HTR-8/SVneo (cell line): ENCODE measurements at places on chromosomes 11 and 22.
A peak's percentile ranks its signal among the peaks of the same experiment; 100 is the strongest.

DNA sequence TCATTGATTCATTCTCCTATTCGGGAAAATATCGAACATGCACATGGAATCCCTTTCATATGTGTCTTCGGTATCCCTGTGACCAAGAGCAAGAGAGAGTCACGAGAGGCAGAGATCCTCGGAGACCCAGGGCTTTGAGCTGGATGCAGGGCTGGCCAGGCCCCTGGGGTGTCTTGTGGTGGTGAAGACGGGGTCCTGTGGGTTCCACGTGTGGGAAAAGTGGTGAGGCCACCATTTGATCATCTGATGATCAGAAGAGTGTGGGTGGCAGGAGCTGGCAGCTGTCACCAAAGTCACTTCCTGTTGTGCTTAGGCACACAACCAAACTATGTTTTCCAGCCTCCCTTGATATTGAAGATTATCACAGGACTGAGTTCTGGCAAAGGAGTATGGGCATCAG is 94.0 kb downstream of the BRD1 start:
- DNase-seq = no peak

GRCh38 chr22:49660794-49661781 is 166.6 kb downstream of the BRD1 start:
- no peak for DNase-seq

DNA sequence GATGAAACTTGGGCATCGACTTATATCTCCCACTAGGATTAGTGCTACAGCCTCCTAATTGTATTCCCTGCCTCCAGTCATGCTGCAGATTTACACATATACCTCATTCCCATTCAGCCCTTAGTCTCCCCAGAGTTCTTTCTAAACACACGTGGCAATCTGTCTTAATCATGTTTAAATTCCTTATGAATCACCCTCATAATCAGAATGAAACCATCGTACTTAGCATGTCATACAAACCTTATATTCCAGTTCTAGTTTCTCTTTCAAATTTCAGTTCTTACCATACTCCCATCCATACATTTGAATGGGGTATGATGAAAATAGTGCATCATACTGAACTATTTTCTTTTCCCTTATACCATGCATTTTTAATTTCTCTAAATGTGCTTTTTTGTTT is 6.0 kb upstream of the OR10A2 start:
- no peak for DNase-seq

- DNase-seq = no peak
These were observed 187.5 kb downstream of the SHANK2 start for GRCh38 chr11:71064702-71065515.

- no peak for DNase-seq
These were observed 2.6 kb downstream of the KRTAP5-5 start for GRCh38 chr11:1632053-1632714.

GRCh38 chr22:36156119-36156514 is 4.4 kb downstream of the APOL3 start:
- DNase-seq = no peak

- DNase-seq = no peak
These were observed 863.8 kb downstream of the KCNA4 start for GRCh38 chr11:29153078-29153477.

GRCh38 chr22:39388261-39389011 is 11.1 kb upstream of the TAB1 start:
- peak; percentile 97 for DNase-seq

GRCh38 chr11:60389279-60389910 is 6.9 kb upstream of the MS4A14 start:
- no peak for DNase-seq

- no peak for DNase-seq
These were observed 324.6 kb upstream of the MTNR1B start for GRCh38 chr11:92644595-92645445.

GRCh38 chr11:24587635-24588034 is 90.8 kb downstream of the LUZP2 start:
- no peak for DNase-seq

GRCh38 chr11:108019870-108020540 is 11.3 kb downstream of the CUL5 start:
- DNase-seq = no peak

GRCh38 chr11:11440144-11440543 is 87.1 kb upstream of the CSNK2A3 start:
- no peak for DNase-seq

DNA sequence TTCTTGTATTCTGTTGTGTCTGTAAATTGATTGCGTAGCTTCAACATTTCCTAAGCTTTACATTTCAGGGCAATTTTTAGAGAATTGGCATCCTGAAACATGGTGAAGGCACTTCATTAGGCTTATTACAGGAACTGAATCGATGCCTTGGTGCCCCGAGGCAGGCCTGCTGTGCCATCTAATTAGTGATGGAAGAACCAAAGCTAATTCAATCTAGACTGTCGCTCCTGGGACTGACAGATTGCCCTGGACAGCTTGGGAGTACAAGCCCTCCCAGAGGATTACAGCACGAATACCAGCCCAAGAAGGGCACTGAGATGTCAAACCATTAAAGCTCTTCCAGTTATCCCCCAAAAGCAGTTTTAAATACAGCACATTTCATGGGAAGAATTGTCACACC is 243.2 kb upstream of the ZC3H12C start:
- DNase-seq = no peak

DNA sequence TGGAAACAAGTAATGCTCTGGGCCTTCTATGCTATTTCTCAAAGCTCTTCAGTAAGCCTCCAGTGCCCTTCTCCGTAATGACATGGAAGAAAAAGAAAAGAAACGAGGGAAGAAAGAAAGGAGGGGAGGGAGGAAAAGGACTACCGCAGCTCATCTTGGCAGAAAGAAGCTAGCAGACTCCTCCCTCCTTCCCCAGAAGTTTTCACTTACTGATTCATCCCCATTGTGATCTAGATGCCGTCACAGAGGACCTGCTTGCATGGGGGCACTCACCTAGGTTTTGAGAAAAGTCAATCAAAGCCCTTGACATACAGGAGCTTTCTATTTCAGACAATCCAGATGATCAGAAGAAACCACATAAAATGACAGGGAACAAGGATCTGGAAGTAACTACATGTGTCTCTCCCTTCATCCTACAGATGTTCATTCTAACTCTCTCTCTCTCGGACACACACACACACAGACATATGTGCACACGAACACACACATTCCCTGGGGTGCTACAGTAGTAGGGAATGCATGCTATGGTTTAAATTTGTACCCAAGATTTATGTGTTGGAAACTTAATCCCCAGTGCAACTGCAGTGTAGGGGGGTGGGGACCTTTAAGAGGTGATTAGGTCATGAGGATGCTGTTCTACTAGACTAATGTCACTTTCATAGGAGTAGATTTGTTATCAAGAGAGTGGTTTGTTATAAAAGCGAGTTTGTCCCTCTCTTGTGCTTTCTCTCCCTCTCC is 37.6 kb upstream of the RCN1 start:
- no peak for DNase-seq

DNA sequence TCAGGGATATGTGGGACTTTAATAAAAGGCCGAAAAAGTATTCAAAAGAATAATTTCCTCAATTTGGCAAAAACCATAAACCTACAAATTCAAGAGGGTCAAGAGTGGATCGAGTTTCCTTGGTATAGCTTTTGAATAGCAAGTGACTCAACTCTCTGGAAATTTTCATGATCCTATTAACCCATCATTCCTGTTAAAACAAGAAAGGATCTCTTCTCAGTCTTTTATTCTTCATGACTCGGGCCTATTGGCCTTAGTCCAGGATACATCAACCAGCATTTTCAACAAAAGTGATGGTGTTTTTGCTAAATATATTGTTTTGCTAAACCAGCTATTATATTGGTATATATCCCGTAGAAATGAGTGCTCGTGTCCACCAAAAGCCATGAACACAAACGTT is 110.3 kb downstream of the ATXN10 start:
- DNase-seq = no peak

DNA sequence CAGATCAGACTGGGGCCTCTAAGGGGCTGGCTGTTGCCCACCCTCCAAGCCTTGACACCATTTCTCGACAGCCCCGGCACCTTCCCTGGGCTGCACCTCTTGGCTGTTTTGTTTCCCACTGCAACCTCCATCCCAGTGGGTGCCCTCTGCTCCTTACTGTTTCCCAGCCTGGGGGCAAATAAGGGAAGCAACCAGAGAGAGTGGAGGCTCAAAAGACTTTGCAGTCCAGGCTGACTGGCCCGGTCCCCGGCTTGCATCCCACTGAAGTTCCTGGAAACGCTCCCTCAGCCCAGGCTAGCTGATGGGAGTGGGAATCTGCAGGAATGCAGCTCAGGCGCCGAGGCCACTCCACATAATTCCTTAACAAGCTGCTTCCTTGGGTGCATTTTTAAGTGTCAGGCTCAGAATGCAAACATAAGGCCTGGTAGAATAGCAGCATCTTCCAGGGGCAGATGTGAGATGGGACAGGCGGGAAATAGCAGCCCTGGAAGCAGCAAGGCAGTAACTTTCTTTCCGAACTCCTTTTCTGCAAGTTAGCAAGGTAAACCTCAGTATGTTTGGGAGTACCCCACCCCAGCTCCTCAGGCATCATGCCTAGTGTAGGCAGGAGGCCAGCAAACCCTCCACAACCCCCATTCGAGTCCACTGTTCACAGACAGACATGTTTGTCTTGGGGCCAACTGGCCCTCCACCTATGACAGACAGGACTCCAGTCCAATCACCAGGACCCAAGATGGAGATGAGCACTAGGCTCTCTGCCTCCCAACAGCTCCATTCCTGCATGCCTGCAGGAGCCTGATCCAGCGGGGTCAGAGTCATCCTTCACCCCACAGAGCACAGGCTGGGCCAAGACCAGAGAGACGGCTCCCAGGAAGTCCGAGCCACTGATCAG is 39.3 kb downstream of the RPL27A start:
- DNase-seq = no peak

GRCh38 chr22:36100134-36100824 is 60.3 kb downstream of the APOL3 start:
- no peak for DNase-seq

DNA sequence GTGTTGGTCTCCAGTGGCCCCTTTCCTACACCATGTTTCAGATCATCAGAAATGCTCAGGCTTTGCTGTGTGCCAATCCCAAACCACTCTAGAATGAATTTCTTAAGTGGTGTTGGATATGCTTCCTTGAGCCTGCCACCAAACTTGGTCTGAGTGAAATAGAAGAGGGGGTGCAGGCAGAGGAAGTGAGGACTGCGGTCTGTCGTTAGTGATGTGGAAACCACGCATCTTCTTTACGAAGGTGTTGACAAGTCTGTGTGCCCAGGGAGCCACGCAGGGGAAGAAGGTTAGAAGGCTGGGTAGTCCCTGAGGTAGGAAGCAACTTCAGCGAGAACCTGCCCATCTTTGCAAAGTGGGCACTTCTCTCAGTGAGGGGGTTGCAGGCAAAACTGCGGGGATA is 187.4 kb upstream of the NAV2 start:
- DNase-seq = no peak

- DNase-seq = no peak
These were observed 48.4 kb upstream of the MUC15 start for GRCh38 chr11:26620282-26621045.

DNA sequence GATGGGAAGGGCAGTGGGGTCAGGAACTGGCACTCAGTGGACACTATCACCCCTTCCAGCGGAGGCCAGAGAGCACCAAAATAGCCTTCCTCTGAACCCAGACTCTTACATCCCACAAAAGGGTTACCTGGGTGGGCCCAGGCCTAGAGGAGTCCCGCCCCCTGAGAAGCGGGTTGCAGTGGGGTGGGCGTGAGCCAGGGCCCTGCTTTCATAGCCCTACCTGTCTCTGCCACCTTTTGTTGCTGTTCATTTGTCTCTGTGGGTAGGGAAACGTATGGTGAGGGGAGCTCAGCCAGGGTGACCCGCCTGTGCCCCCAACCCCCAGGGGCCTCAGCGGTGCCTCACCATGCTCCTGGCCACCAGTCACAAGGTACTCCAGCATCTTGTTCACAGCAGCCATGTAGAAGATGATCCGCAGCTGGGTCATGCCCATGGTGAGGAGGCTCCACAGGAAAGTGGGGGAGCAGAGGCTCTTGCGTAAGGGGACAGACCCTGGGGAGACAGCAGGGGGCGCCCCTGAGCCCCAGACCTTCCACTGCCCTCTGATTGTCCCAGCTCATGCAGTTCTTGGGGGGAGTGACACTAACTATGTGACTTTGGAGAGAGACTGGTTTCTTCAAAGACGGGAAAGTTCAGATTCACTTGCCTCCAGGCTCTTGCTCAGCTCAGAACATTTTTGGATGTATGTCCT is 24.0 kb downstream of the SLC43A1 start:
- DNase-seq = no peak

GRCh38 chr22:43446037-43446803 is 34.4 kb downstream of the MPPED1 start:
- no peak for DNase-seq

- DNase-seq = no peak
These were observed 48.8 kb downstream of the GDPD4 start for GRCh38 chr11:77252555-77253270.

DNA sequence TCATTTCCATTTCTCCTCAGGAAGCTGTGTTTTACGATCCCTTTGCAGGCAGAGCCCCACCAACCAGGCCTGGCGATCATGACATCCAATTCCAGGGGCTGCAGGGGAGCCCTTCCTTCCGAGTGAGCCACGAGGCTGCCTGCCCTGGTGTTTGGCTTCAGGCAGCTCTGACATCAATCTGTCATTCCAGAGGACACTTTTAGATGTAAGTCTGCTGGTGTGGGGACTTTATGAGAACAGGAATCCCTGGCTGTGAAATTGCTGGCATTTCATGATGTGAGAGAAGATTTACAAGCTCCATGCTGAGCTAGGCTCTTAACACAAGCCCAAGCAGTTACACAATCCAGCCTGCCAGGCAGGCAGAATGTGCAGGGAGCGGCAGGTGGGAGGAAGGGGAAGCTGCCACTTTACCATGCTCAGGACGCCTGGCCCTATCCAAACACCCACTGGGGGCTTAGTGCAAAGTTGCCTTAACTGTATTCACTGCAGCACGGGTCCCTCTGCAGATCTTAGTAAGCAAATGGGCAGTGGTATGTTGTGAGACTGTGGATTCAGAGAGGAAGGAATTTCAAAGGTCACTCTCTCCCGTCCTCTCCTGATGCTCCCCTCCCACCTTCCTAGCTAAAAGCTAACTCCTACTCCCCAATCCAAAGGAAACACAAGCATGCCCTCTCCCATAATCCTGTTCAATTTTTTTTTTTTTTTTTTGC is 43.4 kb upstream of the MICAL2 start:
- peak; percentile 63 for DNase-seq

DNA sequence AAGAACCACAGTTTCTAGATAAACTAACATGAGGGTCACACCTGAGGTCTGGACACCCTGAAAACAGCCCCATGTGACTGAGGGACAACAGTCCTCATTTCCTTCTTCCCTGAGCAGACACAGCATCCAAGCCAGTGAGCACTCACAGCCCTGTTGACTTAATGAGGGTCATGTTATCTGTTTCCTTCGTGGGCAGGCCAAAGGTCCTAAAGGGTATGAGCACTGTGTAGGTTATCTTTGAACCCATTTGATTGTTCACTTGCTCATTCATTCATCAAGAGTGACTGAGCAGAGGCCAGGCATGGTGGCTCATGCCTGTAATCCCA is 170.7 kb upstream of the B3GAT1 start:
- no peak for DNase-seq

DNA sequence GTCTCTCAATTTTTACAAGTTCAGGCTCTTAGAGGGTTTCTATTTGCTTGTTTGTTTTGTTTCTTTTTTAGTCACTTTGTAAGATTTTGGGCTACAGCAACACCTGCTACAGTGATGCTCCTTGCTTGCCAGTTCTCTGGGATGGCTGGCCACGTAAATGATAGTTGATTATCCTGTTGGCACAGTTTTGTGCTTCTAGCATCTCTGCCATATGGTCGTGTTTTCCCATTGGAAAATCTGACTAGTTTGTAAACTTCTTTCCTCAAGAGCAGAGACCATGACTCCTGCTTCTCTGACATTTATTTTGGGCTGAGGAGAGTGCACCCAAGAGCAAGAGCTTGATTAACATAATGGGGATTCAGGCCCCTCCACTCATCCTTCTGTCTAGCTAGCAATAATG is 1621.6 kb upstream of the RAG2 start:
- no peak for DNase-seq
